SJSA1 (cell line): ENCODE measurements at places on chromosomes 5 and 9. TPM values are rescaled to one million over a fixed set of nuclear protein-coding genes. Genes with fewer than 3 reads are reported as not detected.

Gene RABGAP1
- total RNA-seq = 27.8 and 55.6 TPM in 2 replicates

Gene NR6A1
- 0.88 and 1.0 TPM in 2 replicates for total RNA-seq

Gene MCTP1
- 13.3 and 15.9 TPM in 2 replicates for total RNA-seq

Gene NCS1
- total RNA-seq = 31.5 and 44.6 TPM in 2 replicates

Gene FOXD4L3
- not detected in 2 replicates for total RNA-seq

Gene PCDHB3
- 0.37 and 1.2 TPM in 2 replicates for total RNA-seq

Gene DEPDC1B
- total RNA-seq = 14.5 and 20.8 TPM in 2 replicates

DNA sequence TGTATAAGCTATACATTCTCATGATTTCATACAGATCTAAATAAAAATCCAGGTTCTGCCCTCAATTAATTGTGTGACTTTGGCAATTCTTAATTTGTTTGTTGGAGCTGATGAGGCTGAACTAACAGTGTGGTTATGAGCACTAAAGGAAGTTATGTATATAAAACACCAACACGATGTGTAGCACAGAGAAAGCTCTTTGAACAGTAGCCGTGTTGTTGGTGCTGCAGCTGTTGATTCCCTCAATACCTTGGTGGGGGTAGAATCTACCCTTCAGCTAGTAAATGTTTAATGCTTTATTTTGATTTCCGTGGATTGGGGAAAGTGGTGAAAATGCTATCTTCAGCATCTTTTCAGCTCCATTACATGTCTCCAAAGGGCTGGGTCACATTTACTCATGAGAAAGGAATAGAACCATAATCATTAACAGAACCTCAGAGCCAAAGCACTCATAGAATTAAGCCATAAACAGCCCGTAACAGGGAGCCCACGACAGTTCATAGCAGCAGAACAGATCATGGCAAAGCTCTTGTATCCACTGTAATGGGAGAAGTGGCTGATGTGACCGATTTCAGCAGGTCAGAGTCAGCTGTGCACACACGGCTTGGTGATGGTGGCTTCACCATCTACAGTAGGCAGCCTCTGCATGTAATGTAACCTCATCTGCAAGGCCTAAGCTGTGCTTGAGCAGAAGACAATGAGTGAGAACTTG, 332.7 kb downstream of the DIRAS2 start:
- DNase-seq = no peak

DNA sequence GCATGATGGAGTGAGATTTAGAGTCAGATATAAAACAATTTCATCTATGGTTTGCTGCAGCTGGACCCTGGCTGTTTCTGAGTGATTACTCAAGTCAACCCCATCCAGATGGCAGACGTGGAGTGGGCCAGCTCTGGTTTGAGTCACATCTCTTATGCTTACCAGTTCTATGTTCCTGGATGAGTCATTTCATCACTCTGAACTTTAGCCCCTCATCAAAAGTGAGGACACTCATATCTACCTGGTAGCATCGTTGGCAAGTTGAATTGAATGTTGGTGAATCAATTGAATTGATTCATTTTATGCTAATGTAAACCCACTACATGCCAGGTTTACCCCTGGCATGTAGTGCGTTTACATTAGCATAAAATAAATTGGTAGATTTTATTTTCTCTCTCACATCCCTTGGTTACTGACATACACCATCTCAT, 176.4 kb downstream of the FGF18 start:
- peak; percentile 69 for DNase-seq

DNA sequence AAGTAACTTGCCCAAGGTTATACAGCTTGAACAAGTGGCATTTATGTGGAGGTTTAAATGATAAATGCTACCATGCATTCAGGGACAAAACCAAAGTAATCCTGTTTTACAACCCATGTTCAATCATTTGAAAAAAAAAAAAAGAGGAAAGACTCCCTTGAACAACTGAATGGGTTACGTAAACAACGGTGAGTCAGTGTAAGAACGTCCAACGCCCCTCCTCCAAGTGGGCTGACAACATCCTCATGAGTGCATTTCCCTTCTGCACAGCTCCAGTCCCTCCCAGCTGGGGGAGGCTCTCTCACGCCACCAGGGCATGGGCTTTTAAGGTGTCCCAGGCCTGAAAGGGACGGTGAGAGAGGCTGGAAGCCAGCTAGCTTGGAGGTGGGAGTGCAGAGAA, 90.0 kb downstream of the PRRT1B start:
- peak; percentile 91 for DNase-seq

- no peak for DNase-seq
These were observed 12.0 kb downstream of the TNC start for GRCh38 chr9:115106001-115106400.

DNA sequence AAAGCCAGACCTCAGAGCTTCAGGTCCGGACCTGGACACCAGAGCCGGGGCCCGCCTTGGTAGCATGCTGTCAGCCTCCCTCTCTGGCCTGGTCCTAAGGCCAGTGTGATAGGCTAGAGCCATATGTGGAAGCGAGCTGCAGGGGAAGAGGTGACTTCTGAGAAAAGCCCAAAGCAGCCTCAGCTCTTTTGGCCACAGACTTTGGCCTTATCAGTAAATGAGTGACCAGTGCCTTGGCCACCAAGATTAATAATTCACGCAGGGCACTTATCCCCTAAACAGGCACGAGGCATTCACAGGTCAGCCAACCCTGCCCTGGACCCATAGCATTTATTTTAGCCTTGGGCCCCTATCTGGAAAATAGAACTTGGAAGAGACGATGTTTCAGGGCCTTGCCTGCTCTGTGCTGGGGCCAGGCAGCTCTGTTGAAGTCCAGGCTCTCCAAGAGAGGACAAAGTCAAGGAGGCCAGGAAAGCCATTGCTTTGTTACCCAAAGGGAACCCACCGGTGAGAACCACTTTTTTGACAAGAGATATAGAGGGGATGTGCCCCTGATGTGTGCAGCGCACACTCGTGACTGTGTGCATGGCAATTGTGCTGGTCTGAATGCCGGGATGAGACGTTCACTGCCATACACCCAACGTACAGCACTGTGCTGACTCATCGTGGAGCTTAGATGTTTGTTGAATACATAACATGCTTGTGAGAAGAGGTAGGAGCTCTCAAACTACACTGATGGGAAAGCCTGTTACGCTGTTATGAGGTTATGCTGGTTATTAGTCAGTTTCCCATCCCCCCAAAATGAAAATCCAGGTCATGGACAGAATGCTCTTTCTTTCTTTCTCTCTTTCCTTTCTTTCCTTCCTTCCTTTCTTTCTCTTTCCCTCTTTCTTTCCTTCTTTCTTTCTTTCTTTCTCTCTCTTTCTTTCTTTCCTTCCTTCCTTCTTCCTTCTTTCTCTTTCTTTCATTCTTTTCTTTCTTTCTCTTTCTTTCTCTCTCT, 5.0 kb upstream of the SLC34A1 start:
- peak; percentile 62 for DNase-seq

- DNase-seq = no peak
These were observed 102.2 kb upstream of the IL7R start for GRCh38 chr5:35754481-35754880.

DNA sequence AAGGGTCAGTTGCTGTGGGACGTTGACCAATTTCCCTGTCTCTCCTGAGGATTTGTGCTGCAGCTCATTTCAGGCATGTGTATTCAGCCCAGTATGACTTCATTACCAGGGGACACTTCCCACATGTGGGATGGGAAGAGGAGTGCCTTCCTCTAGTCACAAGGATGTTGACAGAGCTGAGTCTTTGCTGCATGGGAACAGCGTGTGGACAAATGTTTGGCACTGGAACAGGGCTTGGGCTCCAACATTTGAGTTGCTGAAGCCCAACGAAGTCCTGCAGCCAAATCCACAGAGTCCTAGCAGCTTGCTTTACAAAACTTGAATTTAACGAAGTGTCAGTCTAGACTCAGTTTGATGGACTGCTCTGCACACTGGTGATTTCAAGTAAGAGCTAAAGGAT, 283.2 kb downstream of the SH3GL2 start:
- DNase-seq = no peak

DNA sequence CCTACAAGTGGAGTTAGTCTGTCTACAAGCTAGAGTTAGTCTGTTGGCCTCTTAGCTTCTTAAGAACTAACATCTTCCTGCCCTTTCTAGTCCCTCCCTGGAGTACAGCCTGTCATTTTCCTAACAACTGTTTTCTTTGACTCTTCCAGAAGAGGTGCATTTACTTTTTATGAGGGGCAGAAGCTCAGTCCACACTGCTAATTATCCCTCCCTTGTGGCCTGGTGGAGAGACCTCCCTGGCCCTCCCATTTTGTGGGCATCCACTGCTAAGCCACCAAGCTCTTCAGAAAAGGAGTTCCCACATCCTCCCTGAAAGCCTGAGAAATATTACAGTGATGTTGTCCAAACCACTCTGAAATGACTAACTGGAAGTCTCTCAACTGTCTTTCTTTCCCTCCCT, 8.0 kb downstream of the MAP1B start:
- DNase-seq = no peak

DNA sequence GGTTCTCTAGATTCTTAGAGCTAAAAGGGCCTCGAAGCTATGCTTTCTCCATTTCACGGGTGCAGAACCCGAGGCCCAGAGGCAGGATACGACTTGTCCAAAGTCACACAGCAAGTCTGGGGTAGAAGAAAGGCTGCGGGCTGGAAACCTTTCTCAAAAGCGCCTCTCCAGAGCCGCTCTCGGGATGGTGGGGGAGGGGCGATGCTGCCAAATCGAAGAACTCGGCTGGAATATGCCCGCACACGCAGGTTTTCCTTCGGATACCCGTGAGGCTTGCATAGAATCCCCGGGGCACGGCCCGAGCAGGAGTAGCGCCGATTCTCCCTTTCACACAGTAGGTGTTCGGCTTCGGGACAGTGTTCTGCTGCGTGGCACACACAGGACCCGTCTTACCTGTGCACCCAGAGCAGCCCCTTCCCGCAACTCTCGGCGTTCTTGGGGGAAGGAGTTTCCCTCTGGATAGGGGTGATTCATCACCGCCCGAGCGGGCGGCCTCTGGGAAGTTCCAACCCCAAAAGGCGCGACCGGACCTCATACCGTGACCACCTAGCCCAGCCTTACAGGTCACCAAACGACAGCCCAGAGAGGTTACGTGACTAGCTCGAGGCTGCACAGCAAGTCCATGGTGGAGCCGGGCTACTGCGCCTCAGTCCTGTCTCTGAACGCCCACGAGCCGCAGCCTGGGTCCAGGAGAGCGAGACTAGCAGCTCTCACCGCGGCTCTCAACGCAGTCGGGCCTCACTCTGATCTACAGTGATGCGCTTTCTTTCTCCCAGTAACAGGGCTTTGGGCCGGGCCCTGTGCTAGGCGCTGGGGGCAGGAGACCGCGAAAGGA, 4.1 kb downstream of the PAX5 start:
- DNase-seq = no peak

- no peak for DNase-seq
These were observed at the start of gene DOCK8 for GRCh38 chr9:214648-215493. Gene DOCK8 (plus strand): TSS chr9:214865. CDS start chr9:214977, 112 bp downstream.

DNA sequence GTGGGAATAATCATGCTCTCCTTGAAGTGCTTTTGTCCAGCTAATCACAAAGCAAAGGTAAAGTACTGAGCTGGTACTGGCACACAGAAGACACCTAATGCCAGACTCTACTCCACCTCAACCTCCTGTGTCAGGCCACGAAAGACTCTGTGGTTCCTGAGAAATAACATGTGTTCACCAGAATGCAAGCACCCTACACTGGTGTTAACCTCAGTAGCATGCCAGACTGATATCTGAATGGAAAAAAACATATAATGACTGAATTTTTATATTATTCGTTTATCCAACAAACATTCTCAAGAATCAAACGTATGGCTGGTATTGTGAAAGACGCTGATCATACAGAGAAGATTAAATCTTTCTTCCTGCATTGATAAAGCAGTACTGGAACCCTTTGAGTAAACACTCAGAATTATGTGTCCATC, 97.1 kb upstream of the IFNE start:
- DNase-seq = no peak

GRCh38 chr9:137136881-137137607, 1.9 kb upstream of the GRIN1 start:
- DNase-seq = no peak

DNA sequence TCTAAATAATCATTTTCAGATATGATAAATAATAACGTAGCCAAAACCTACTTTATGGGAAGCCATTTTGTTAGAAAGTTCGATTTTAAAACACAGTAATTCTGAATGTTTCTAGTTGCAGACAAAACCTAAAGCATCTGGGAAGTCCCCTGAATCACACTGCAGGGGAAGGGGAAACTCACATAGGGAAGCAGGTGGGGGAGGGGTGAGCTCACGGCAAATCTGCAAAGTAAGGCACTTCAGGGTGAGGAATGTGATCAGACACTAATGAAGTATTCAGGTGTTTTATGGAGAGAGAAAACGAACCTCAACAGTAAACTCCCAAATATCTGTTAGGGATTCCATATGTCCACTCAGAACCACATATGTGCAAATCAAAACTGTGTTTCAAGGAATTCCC, 70.7 kb downstream of the EPB41L4A start:
- no peak for DNase-seq

- no peak for DNase-seq
These were observed 53.9 kb upstream of the HMHB1 start for GRCh38 chr5:143758015-143758414.

- DNase-seq = peak; percentile 36
These were observed 381.0 kb upstream of the IRX4 start for GRCh38 chr5:2263763-2264162.

GRCh38 chr9:76181020-76181641, 213.1 kb downstream of the RFK start:
- peak; percentile 53 for DNase-seq

DNA sequence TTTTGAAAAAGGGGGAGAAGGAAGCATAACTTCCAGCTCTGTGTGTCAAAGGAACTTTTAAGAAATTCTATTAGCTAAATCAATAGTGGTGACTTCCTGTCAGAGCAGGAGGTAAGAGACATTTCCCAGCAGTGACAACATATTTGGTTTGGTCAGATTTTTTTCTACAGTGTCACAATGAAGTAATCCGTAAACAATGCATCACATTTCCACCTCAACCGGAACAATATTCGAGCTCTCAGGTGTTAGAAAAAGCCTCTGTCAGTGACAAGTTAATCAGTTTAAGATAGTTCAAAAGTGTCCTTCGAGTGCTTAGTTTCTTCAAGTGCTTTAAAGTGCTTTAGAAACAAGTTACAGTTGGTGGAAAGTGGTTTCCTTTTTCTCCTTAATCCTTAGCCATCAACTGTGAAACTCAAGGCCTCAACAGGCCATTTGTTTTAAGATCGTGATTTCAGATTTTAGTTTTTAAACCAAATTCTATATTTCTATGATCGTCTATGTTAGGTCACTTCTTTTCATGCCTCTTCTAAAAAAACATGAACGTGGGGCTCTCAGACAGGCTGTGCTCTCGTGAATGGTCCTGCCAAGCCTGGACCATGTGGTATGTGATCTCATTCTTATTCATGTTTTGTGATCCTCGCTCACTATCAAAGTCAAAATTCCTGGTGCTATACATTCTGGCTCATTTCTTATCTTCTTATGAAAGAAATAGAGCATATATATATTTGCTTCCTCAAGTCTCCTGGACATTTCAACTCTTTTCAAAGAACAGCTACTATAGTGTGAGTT, 181.9 kb upstream of the HMHB1 start:
- no peak for DNase-seq
